Dorsolateral prefrontal cortex (tissue), 122 donors: ENCODE measurements at places on chromosomes 2 and 18.

DNA sequence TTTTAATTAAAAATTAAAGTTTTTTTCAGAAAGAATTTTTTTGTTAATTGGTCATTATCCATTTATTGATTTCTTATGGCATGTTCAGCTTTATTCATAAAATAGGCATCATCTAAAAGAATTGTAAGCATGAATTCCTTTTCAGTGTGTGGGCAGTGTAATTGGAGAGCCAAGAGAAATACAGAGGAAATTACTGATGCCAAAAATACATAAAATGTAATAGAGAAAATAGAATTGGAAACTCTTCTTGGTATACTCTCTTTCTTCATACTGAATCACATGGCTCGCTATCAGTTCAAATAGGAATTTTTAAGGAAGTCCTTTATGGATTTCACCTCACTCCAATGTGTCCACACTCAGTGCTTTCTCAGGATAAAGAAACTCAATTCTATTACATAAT, 663.6 kb upstream of the NRXN1 start:
- no peak for DNase-seq

GRCh38 chr2:98012561-98012991, 16.8 kb upstream of the TMEM131 start:
- no peak for DNase-seq

DNA sequence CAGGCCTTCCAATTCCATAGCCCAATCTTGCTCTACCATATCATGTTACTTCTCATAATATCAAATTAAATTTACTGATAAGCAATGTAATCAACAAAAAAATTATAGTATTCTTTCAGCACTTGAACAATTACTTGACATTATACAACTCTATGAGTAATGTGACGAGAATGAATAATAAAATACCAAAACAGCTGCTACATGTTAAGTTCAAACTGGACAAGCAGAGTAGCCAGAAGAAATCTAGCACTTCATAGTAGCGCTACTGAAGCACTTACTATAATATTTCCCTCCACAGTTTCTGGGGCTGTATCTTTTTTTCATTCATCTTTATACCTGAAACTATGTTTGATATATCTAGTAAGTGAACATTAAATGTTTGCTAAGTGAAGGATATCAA, 14.9 kb downstream of the PPP3R1 start:
- DNase-seq, result no peak

DNA sequence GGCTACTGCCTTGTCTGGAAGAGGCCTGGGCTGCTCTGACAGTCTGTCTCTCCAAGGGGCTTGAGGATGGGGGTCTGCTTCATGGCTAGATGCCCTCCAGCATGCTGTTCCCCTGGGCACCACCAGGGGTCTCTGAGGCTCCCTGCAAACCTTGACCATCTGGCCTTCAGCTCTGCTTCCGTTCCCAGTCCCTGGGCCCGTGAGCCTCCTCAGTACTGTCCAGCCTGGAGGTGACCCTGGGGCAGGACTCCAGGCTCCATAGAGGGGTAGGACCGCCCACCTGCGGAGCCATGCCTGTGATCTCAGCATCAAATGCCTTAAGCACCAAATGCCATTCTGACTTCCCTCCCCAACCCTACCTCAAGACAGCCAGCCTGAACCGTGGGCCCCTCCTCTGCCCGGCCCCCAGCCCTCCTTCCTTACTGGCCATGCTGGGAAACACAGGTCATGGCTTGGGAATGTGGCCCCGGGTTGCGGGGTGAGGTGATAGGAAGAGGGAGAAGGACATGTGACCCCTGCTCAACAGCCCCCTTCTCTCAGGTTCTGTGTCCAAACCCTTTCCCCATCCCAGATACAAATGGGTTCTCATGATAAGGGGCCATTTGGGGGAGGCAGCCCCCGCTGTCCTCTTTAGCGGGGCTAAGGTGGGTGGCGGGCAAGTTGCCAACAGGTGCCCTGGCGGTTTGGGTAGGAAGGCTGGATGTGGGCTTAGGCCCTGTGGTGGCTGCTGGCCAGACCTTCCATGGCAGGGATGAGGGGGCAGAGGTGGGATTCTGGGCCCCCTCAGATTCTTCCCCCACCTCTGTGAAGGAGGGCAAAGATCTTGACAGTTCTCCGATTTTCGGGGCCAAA, 25.0 kb downstream of the SPEG start:
- DNase-seq, result peak; percentile 54

DNA sequence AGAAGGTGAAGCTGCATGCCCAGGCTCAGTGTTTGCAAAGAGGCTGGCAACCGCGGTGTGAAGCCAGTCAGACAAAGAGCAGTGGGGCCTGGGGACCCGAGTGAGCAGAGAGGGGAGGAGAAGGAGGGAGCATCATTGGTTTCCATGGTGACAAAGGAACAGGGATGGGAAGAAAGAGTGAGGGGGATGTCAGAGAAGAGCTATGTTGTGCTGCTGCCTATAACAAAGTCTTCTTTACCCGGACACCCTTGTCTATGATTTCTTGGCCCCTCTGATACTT, 14.5 kb downstream of the TMEM247 start:
- no peak for DNase-seq

GRCh38 chr2:69538249-69538648, 101.0 kb upstream of the NFU1 start:
- no peak for DNase-seq

GRCh38 chr2:120599656-120600055, 136.0 kb upstream of the GLI2 start:
- DNase-seq, result no peak

DNA sequence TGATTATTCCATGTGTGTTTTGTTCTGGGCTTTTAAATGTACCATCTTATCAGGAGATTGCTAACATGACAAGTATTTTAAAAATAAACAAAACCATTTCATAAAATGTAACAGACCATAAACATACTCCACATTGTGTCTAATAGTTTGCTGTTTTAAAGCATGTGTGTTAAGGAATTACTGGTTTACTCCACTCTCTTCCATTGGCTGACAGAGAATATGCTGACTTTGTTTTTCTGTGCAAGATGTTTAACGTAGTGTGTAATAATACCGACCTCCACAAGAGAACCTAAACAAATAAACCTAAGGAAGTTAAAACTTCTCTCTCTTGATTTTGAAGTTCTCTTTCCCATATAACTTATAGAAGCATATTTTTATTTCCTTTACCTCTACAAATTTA, 17.0 kb upstream of the TMEM18 start:
- DNase-seq, result no peak

DNA sequence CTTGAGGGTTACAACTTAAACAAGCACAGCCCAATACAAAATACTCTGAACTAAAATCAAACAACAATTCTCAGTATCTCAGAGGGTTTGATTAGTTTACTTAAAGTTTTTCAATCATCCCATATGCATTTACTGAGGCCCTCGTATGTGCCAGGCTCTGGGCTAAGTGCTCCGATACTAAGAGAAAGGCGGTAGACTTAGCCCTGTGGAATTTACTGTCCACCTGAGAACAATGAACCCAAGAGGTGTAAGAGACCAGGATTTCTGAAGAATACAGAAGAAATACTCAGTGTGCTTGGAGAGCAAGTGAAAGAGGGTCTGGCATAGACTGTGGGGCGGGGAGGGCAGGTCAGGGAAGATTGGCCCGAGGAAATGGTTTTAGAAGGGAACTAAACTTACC, 25.1 kb upstream of the SCYGR1 start:
- DNase-seq, result no peak

DNA sequence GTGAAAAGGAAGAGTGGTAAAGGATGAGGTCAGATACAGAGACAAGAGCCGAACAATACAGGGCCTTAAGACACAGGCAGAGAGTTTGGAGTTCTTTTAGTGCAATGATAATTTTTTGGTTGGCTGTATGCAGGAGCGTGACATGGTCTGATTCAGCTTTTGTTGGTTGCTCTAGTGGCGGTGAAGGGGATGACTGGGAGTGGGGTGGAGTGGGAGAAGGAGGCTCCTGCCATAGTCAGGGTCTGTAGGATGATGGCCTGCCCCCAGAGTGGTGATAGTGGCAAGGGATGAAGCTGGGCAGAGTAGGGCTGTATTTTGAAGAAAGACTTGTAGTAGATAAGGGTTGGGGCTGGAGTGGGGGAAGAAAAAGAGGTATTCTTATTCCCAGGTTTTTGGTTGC, 306.6 kb upstream of the VWC2L start:
- DNase-seq, result no peak

- no peak for DNase-seq
Observed at GRCh38 chr2:205171261-205171940, 510.9 kb upstream of the NRP2 start.

DNA sequence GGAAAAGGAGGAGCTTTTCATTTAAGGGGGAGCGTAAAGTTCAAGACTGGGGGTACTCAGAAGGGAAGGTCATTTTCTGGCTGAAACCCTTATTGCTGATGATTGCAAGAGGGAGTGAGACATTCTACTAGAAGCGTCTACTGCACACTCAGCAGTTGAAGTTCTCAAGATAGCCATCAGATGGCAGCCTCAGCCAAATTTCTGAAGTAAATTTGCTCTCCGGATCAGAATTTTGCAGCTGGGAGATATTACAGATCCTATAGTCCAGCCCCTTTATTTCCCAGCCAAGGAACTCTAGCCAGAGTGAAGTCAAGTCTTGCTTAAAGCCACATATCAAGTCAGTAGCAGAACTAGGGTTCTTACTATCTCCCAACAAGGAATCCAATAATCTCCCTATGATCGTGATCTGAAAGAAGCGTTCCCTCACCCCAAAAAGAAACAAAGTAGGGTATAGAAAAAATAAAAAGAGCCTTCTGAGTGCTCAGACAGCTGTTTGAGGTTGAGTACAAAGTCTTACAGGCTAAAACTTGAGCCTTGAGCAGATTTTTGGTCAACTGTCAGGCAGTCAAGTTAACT, 24.0 kb downstream of the RAX start:
- DNase-seq, result peak; percentile 57

GRCh38 chr2:142220239-142220638, 89.4 kb upstream of the LRP1B start:
- DNase-seq, result no peak

DNA sequence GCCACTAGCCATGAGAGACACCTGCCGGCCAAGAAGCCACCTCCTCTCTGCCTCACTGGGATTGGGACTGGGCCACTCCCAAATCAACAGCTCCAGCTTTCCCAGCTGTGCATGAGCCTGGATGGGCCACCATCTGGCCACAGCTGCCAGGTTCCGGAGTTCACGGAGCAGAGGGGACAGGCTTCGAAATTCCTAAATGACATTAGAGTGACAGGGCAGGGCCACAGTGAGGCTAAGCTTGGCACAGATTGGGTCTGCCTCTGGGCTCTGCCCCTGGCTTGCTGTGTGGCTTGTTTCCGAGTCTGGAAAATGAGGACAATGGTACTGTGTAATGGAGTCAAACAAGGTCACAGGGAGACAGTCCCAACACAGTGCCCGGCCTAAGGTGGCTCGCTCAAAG, 6.5 kb downstream of the DIPK1C start:
- DNase-seq, result peak; percentile 70

GRCh38 chr2:69456950-69457445, 19.8 kb upstream of the NFU1 start:
- no peak for DNase-seq

GRCh38 chr2:127361929-127362885, 25.6 kb downstream of the MAP3K2 start:
- no peak for DNase-seq

- no peak for DNase-seq
Observed at GRCh38 chr18:25814841-25815458, 275.5 kb downstream of the SS18 start.

DNA sequence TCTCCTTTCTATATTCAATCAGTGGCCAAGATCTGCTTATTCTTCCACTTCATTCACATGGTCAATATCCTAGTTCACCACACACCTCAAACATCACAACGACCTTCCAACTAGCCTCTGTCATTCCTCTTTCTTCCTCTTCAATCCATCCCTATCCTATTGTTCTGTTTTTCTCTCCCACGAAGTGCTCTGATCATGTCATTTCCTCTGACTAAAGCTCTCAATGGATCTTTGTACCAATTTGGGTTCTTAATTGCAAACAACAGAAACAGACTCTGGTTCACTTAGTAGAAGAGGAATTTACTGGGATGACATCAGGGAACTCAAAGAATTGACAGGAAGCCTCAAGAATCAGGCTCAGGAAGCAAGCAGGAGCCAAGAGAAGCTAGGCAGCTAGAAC, 23.5 kb downstream of the WNT10A start:
- no peak for DNase-seq

DNA sequence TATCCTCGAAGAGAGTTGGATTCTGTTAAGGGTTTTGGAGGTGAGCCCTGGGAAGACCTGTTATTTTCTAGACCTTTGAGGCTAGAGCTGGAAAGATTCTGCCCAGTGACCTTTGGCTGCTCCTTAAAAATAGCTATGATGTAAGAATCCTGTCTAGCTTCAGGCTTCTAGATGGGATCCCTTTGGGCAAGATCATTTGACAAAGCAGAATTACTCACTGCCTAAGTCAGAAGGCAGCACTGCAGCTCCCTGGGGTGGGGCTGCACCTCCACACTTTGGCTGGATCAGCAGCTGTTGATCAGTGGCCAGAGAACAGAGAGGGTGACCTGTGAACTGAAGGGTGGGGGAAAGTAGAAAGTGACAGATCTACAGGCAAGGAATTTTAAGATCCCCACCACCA, 103.8 kb downstream of the ASAP2 start:
- DNase-seq, result no peak

DNA sequence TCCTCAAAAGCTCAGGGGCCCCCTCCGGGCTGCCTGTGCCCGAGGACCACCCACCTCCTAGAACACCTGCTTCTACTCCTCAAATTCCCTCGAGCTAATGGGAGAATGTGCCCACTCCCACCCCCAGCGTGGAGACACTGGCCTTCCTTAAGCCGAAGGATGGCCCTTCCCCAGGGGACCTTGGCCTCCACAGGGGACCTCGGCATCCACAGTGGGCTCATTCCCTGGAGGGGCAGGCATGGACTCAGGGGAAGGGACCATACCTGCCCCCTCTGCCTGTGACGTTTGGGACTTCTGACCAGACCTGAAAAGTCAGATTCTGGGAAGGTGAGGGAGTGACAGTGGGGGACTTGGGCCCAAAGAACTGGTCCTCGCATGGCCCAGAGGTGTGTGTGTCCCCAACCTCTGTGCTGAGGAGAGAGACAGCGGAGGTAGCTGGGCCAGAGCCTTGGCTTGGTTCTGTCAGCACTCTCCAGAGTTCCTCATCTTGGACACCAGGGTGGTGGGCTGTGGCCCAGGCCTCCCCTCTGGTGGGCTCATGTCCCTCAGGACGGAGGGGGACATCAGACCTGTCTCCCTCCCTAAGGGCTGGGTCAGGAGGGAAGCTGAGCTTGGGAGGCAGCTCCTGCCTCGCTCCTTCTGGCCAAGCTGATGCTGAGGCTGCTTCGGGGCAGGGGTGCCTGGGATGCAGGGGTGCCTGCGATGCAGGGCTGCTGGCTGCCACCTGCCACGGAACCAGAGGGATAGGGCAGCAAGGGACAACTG, 240.4 kb downstream of the HAUS1 start:
- DNase-seq, result no peak

GRCh38 chr2:72937356-72937669, 20.0 kb downstream of the EMX1 start:
- DNase-seq, result no peak

- DNase-seq, result no peak
Observed at GRCh38 chr18:53426666-53427184, 797.7 kb downstream of the MBD2 start.
